ENCODE measurements at places on chromosomes 3 and 15. TPM values are rescaled to one million over a fixed set of nuclear protein-coding genes. Genes with fewer than 3 reads are reported as not detected.
A peak's percentile ranks its signal among the peaks of the same experiment; 100 is the strongest.

- no peak for DNase-seq
Observed at GRCh38 chr3:14601692-14602005, 49.9 kb upstream of the CCDC174 start.

DNA sequence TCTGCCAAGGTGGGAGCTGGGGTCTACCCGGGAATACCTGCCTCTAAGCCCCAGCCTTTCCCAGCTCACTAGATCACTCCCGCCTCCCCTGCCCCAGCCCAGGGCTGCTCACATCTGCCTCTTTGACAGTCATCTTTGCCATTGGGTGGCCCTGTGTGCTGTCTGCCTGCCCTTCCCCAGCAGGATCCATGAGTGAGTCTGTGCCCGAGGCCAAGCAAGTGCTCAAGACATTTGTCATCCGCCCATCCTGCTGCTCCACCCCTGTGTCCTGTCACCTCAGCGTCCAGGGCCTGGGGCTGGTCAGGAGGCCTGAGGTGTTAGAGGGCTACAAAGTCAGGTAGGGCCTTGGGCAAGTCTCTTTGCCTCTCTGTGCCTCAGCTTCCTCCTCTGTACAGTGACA lies 89.4 kb downstream of the LSM3 start:
- no peak for DNase-seq

GRCh38 chr3:161800985-161801559 lies 304.5 kb downstream of the OTOL1 start:
- DNase-seq: peak; percentile 37

DNA sequence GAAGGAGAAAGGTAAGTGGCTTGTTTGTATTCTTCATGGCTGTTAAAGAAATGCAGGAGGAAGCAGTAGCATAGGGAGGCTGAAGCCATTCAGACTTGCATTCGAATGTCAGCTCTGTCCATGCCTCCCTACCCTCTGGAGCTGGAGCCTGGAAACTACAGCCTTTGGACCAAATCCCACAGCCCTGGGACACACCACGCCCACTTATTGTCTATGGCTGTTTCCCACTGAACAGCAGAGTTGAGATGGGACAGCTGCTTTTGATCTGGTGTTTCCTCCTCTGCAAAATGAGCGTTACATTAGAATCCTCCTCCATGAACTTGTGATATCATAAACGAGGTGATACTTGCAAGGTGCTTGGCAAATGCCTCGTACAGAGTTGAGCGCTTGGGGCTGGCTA lies 3.6 kb downstream of the FAM107A start:
- no peak for DNase-seq

DNA sequence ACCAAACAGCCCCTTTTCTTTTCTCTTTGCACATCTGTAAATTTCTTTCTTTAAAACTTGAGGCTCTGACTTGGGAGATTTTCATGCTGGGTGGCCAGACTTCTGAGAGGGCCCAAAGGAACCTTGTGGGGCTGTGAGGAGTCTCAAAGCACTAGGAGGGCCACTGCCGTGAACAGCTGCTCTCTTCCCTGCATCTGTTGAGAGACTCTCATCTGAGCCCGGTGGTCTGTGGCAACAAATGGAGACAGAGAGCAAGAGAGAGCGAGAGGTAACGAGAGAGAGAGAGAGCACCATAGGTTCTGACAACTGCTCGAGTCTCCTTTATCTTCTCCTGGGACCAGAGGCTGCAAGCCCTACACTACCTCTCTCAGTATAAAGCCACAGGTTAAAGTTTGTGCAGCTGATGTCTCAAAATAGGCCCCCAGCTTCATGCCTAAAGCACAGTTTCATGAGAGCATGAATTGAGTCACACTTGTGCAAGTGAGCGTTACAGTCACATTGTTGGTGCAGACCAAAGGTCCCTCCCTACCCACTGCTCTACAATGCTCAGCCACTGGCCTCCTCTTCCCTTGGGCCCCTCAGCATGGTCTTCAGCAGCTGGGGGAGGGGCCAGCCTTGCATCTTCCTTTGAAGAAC lies 60.7 kb downstream of the ZNF621 start:
- DNase-seq: no peak

DNA sequence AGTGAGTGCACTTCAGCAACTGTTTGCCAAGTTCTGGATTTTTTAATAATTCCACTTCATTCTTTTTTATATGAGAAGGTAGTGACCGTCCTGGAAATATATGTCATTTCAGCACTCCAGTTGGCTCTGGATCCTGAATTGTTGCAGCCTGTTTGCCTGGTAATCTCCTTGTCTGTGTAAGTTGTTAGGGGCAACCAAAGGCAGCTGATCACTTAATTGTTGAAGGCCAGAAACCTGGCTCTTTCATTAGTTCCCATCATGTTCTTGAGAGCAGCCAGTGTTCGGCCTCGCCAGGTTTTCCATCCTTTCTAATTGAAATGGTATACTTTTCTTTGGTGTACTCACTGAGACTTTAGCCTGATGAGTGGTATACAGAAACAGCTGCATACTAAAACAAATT lies 168.6 kb downstream of the SOX2 start:
- no peak for DNase-seq

DNA sequence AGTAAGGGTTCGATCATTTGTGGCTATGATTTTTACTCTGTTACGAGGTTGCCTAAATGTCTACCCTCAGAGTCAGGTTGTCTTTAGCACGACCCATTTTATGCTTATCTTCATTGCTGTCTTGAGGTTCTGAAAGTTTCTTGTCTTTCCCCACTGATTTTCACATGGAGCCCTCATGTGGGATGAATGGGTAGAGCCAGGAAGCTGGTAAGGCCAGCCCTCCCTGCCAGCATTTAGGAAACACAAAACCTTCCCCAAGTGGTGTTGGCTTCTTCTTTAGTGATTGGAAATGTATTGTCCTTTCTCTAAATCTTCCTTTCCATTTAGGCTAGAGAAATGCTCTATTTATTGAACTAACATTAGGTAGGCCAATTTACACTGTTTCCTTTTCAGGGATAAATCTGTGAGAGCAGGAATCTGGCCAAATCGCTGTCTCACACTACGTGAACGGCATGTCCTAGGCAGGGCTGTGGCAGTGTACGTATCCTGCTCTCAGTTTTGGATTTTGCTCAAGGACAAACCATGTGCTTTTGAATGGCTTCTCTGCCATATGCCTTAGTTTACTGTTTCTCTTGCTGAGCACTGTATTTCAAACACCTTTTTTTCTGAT lies 43.7 kb downstream of the MYZAP start:
- DNase-seq: no peak

- DNase-seq: no peak
Observed at GRCh38 chr15:93420050-93420452, 331.0 kb upstream of the RGMA start.

DNA sequence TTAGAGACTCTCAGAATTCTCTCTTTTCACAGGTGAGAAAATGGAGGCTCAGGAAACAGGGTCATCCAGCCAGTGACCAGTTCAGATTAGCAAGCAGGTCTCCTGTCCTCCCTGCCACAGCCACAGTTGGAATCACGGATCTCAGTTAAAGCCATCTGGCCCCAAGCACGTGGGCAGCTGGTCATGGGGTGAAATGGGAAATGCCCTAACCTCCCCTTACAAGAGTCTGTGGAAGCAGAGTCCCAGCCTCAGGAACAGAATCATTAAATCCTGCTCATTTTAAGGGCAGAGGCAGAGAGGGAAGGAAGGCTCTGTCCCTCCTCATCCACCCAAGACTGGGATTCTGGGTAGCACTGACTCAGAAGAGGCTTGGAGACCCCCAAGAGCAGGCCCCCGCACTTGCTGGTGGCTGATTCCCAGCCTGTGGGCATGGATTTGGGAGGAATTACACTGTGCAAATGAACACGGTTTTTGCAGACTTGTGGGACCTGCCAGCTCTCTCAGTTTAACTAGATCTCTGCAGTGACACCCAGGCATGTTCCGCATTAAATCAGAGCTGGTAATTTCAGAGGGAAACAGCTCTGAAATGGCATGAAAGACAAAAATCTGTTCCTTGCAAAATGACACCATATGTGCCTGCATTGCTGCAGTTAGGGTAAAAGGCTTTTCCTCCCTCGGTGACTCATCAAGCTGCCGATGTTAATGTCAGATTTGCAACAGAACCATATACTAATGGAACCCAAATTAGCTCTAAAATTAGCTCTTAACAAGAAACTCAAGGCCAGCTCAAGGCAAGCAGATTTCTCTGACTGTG lies 89.0 kb downstream of the BDH1 start:
- DNase-seq: no peak

Gene SEMA3F
- 27.8 TPM for total RNA-seq

- DNase-seq: peak; percentile 81
Observed at GRCh38 chr3:56468184-56469106, at the start of gene ERC2. TSS of gene ERC2 (minus strand) at chr3:56468467.

- DNase-seq: no peak
Observed at GRCh38 chr15:64246364-64247189, 83.8 kb upstream of the PPIB start.

Gene BHLHE40
- 89.9 TPM for total RNA-seq

Gene XYLB
- total RNA-seq: 6.3 TPM

GRCh38 chr3:178465260-178466180 lies 70.7 kb upstream of the KCNMB2 start:
- DNase-seq: no peak

Gene ALDH1A3
- 26.6 TPM for total RNA-seq

- DNase-seq: peak; percentile 24
Observed at GRCh38 chr15:65057549-65057940, 10.2 kb downstream of the RASL12 start.

Gene UBAP1L
- 3.6 TPM for total RNA-seq

- DNase-seq: peak; percentile 62
Observed at GRCh38 chr3:126050626-126051025, 33.3 kb downstream of the SLC41A3 start.

GRCh38 chr3:195159117-195159813 lies 111.7 kb downstream of the XXYLT1 start:
- DNase-seq: no peak

GRCh38 chr3:13167064-13167743 lies 94.0 kb upstream of the IQSEC1 start:
- DNase-seq: peak; percentile 76

GRCh38 chr3:146544929-146545528 lies 622 bp upstream of the PLSCR1 start:
- DNase-seq: no peak

- DNase-seq: no peak
Observed at GRCh38 chr3:44076221-44076829, 165.4 kb upstream of the TOPAZ1 start.

Gene GOLGA6L9
- 2.0 TPM for total RNA-seq

GRCh38 chr3:169607949-169608348 lies 55.6 kb downstream of the MECOM start:
- no peak for DNase-seq

DNA sequence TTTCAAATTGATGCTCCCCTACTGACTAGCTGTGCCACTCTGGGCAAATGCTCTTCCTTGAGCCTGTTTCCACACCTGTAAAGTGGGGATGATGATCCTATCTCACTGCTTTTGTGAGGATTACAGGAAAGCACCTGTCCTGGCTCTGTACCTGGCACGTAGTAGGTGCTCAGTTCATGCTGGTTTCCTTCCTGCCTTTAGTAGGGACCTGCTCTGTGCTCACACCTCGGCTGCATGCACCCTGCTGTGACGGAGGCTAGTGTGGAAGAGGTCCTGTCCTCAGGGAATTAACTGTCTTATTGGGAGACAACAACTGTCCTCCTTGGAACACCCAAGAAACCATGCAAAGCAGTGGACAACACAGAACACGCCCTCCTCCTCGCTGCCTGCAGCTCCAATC lies 61.8 kb downstream of the RPL39L start:
- no peak for DNase-seq

DNA sequence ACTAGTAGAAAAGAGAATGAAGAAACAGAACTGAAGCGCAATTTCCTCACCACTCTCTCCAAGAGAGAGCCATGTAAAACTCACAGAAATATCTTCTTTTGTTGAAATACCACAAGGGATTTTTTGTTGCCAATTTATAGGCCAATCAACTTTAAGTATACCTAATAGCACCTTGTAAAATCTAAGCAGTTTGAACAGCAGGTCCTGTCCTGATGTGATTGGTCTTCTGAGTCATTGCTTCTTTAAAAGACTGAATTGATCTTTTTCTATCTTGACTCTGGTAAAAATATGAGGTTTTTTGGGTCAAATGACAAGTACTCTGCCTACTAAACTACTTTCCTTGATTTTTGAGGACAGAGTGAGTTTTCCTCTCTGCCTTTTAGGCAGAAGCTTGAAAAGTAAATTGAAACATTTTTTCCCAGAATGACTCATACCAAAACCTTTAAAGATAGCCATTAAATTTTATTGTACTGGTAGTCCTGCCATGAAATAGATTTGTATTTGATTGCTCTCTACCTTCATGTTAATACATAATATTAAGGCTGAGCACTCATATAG lies 343.9 kb upstream of the CBLB start:
- DNase-seq: no peak

Gene LIPH
- total RNA-seq: 0.19 TPM

Measured in posterior vena cava (tissue), 2 donors.